ENCODE measurements at places on chromosomes 12 and 14.
A peak's percentile ranks its signal among the peaks of the same experiment; 100 is the strongest.

- DNase-seq, result no peak
These were observed 17.9 kb upstream of the DCAF5 start for GRCh38 chr14:69170839-69171238.

- peak; percentile 13 for DNase-seq
These were observed 42.9 kb downstream of the P2RX4 start for GRCh38 chr12:121252712-121253345.

DNA sequence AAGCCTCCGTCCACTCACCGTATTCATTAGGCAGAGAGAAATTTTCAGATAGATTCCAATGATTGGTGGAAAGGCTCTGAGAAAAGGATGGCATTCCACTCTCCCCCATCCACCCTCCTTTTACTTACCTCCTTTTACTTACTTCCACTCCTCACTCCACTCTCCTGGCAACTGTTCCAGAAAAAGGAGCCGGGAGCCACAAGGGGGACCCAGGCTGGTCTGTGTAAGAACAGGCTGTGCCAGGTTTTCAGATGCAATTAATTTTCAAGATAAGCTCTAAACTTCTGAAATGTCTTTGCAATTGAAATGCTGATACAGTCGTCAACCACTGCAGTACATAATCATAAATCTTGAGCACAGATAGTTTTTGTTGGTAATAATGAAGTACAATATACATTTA, 248.8 kb downstream of the ANO6 start:
- DNase-seq, result no peak

- DNase-seq, result no peak
These were observed 198.5 kb upstream of the PWP1 start for GRCh38 chr12:107487011-107487680.

DNA sequence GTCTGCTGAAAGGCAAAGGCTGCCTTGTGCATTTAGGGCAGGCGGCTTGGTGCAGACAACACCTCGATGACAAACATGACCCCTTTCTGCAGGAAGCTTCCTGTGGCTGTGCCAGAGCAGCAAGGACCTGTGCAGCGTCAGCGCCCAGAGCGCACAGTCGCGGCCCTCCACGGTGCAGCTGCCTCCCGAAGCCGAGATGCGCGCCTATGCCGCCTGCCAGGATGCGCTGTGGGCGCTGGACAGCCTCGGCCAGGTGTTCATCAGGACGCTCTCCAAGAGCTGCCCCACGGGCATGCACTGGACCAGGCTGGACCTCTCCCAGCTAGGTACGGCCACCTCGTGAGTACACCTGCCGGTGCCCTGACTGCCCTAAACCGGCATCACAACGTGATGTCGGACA, 57.3 kb downstream of the ANKRD9 start:
- no peak for DNase-seq

GRCh38 chr12:52708010-52708409, 4.7 kb upstream of the KRT77 start:
- DNase-seq, result no peak

GRCh38 chr14:49578141-49578540, 8.0 kb downstream of the RPS29 start:
- no peak for DNase-seq

DNA sequence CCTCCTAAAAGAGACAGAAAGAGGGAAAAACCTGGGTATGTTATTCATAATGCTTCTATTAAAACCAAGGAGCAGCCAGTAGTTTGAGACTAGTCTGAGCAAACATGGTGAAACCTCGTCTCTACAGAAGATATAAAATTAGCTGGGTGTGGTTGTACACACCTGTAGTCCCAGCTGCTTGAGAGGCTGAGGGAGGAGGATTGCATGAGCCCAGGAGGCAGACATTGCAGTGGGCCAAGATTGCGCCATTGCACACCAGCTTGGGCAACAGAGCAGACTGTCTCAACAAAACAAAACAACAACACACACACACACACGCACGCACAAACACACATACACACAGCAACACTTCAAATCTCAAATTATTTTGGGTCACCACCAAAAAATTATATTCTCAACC, 27.8 kb downstream of the HECTD4 start:
- no peak for DNase-seq

GRCh38 chr14:102663440-102663839, 71.0 kb downstream of the RCOR1 start:
- DNase-seq, result no peak

DNA sequence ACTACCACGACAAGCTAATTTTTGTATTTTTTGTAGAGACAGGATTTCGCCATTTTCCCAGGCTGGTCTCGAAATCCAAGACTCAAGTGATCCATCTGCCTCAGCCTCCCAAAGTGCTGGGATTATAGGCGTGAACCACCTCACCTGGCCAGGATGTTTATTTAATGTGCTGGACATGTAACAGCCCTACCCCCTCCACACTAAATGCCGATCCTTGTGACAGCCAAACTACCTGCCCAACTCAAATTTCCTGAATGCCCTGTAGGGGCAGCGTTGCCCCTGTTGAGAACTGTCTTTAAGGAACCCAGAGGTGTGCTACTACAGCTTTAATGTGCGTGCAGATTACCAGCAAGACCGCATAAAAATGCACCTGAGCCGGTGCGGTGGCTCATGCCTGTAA, 48.1 kb downstream of the KCNK13 start:
- no peak for DNase-seq

GRCh38 chr12:116657921-116658495, 79.9 kb downstream of the SPRING1 start:
- DNase-seq, result no peak

GRCh38 chr12:122499991-122500684, 594 bp downstream of the ZCCHC8 start:
- DNase-seq, result peak; percentile 75

- DNase-seq, result peak; percentile 27
These were observed 26.8 kb downstream of the FLVCR2 start for GRCh38 chr14:75604979-75605851.

DNA sequence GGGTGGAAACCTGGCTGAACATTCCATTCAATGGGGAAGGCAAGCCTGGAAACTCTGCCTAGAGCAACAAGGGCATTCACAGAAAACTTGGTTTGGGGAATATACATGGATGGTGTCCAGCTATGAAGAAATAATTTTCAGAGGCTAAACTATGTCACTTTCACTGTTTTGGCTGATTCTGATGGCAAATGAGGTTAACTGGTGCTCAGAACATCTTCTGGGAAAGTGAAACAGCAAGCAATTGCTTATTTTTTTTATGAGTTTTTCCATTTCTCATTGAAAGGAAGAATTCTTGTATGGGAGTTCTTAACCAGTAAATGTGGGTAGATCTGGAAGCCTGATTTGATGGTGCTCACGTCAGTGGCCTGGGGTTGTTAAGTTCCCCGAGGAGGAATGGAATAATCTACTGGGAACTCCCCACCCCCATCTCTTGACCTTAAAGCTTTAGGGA, 132.8 kb upstream of the BTG1 start:
- DNase-seq, result peak; percentile 12

GRCh38 chr12:126874427-126875026, 1392.4 kb upstream of the TMEM132C start:
- DNase-seq, result peak; percentile 24

- peak; percentile 61 for DNase-seq
These were observed 202.0 kb upstream of the AMIGO2 start for GRCh38 chr12:47281667-47282171.

- peak; percentile 72 for DNase-seq
These were observed 161.2 kb downstream of the RERGL start for GRCh38 chr12:17928708-17929366.

DNA sequence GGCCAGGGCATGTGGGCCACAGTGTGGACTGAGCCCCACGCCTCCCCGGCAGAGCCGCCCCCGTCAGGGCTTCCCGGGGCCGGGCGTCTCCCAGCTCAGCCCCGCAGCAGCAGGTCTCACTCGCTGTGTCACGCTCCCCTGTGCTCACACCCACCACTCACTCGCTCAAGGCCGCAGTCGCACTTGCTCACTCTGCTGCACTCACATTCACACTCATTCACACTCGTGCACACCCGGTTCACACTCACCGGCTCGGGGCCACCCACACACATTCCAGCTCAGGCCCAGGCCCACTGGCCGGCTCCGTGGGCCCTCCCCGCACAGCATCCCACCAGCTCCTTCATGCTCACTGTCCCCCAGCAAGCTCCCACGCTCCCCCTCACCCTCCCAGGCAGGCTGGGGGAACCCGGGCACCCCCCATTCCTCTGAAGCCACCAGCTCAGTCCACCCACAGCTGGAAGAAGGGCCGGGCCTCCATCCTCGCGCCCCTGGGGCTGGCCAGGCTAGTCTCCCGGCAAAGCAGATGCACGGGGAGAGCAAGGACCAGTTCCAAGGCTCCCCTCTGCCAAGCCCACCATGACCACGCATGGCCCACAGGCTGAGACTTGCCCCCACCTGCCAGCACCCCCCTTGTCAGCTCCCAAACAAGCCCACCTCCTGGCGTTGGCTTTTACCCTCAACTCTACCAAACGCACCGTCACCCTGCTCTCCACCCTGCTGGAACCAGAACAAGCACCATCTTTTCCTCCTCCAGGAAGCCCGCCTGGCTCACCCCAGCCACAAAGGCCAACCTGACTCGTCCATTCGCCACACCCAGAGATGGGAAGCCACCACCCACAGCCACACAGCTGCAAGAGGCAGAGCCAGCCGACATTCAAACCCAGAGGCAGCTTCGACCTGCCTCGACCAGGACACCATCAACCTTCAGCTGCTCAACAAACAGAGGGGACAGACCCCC, 28.0 kb downstream of the NCOR2 start:
- no peak for DNase-seq

- no peak for DNase-seq
These were observed 105.6 kb downstream of the PCNX1 start for GRCh38 chr14:71012888-71013287.

- no peak for DNase-seq
These were observed 183.8 kb downstream of the CCDC59 start for GRCh38 chr12:82174383-82174782.

GRCh38 chr14:22650046-22650739, 6.0 kb upstream of the OR6J1 start:
- no peak for DNase-seq

DNA sequence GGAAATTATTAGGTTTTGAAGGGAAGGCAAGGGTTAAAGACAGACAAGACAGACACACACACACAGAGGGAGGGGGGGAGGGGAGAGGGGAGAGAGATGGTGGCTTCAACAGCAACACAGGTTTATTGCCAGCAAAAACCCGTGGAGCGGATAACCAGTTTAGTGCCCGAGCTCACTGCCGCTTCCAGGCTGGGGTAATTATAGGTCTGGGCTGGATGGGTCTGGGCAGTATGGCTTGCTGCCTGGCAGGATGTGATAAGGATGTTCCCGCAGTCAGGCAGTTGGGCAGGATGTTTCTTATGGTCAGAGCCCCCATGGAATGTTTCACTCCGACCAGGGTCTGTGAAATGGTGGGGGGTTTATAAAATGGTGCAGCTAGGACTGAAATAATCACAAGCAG, 4.4 kb upstream of the TDRD9 start:
- DNase-seq, result no peak

DNA sequence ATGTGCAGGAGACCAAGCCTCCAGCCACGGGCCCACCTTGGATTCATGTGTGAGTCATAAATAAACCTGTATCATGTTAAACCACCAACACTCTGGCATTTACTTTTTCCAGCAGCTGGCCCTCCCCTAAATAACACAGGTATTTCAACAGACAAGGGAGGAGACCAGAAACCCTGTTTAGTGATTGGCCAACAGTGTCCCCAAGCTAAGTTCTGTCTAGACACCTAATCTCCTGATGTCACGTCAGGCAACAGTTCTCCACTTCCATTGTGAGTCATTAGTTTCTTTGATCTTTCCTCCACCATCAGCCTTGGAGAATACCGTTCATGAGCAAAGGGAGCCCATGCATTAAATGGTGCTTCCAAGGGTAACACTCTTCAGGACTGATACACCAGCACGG, 196.9 kb downstream of the TMEM132C start:
- no peak for DNase-seq

DNA sequence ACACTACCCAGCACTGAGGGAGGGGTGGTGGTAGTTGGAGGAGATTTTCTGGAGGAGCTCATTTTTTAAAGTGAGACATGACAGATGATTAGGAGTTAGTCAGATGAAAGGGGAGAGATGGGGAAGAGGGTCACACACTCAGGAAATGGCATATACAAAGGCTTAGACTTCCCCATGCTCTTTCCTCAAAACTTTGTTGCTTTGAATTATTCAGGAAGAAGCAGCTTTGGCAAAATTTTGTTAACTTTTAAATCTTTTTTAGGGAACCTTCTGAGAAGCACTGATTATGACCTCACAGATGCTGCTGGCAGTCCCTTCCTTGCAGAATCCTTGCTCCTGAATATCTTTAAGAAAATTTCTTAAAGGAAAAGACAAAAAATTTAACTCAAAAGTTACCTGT, 19.8 kb downstream of the ALDH6A1 start:
- DNase-seq, result no peak

DNA sequence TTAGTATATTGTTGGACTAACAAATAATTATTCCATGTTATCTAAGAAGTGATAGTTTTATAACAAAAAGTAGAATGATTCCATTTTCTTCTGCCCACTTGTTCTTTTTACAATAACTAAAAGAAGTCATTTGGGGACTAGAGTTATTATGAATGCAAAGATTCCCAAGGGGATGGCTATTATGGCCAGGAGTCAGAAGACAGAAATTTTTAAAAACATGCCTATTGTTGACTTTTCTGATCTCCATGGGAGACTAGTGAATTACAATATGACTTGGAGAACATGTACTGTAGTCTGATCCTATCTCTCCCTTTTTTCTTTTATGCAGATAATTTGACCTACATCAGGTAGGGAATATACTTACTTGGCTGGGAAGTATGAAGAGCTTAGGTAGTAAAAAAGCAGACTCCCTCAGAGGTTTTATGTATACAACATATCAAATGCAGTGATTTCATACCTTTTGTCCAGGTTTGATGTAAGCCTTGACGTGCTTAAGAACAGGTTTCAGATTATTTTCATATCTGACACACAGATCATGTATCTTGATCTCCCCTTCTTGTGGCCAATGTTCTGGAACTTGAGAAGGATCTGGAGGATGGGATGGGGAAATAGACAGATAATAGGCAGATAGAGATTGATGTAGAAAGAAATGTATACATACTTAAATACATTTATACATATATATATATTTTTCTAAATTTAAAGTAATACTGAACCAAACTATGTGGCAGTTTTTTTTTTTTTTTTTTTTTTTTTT, 41.0 kb upstream of the KCNJ8 start:
- DNase-seq, result peak; percentile 41

DNA sequence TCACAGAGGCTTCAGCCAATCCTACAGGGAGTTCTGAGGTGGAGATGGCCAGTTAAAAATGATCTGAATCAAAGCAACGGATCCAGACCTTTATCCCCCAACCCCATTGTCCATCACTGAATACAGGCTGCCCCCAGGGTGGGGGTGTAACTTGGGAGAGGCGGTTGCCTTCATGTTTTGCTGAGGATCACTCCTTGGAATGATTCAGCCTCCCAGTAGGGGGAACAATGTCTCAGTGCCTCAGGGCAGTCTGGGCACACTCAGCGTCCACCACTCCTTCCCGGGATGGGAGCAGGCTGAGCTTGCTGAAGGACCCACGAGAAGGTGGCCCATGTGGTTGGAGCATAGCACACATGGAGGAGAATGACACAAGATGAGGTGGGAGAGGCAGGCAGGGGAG, 60.2 kb downstream of the RFX4 start:
- no peak for DNase-seq

- no peak for DNase-seq
These were observed 69.3 kb downstream of the FBXW8 start for GRCh38 chr12:116980083-116980482.
